ENCODE measurements at places on chromosomes 13 and 19.

DNA sequence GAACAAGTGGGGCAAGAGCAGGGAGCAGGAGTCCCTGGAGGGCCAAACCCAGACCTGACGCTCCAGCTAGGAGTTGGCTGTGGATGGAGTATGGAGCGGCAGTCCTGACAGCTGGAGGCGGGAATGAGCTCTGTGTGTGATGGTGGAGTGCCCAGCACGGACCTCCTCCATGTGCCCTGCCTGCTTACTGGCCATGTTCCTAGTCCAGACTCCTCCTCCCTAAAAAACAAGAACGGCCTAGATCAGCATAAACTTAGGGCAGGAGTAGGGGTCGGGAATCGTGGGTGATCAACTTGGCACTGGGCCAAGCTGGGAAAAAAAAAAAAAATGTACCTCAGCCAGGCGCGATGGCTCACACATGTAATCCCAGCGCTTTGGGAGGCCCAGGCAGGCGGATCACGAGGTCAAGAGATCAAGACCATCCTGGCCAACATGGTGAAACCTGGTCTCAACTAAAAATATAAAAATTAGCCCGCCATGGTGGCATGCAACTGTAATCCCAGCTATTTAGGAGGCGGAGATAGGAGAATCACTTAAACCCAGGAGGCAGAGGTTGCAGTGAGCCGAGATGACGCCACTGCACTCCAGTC, 29.5 kb downstream of the LTBP4 start:
- DNase-seq, result no peak

DNA sequence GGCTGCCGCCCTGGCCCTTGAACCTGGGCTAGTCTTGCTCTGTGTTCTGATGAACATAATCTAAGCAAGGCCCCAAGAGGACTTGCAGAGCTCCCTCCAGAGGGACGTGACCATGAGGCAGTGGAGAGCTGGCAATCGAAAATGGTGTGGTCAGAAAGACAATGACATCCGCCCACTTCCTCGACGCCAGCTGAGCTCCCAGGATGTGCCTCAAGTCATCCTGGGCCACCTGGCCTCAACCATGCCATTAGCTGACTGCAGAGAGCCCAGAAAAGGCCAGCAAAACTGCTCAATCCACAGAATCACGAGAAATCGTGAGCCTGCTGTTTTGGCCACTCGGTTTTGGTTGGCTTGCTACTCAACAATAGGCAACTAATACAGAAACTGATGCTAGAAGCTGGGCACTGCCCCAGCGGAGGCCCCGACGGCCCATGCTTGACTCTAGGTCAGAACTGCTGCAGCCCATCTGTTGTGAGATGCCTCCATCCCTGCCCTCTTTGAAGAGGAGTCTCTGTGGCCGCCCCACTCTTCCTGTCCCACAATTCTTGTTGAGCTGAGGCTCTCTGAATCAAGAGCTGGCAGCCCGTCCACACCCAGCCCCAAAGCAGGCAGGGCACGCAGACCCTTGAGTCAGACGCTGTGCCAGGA, 53.3 kb downstream of the STK24 start:
- no peak for DNase-seq

DNA sequence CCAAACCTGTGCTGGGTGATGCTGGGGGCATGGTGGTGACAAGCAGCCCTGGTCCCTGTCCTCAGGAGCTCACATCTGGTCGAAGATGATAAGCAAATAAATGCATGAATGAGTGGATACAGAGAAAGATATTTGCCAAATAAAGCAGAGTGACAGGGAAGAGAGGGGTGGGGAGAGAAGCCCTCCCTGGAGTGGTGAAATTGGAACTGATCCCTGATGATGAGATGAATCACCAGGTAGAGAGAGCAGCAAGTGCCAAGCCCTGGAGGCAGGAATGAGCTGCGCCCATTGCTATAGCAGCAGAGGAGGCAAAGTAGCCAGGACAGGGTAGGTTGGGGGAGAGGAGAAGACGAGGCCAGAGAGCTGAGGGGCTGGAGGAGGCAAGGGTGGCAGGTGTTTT, 13.7 kb downstream of the FXYD5 start:
- DNase-seq, result no peak

DNA sequence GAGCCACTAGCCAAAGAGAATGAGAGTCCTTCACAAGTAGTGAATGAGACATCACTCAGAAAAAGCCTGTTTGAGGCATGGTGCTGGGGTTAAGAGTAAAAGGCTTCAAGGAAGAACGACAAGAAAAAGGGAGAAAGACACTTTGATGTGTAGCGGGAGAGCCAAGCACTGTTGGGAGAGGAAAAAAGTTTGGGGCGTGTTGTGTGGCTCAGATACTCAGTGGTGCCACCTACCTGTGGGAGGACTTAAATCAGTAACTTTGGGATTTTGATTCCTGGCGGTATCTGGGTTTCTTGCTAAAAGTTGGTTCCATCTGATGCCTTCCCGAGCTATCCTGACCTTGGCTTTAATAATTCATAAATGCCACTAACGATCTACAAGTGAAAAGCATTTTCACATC, 12.3 kb downstream of the ELSPBP1 start:
- DNase-seq, result no peak

GRCh38 chr13:34310539-34310938, 492.6 kb downstream of the RFC3 start:
- no peak for DNase-seq

- DNase-seq, result no peak
Measured at GRCh38 chr13:33642374-33643065, 175.4 kb upstream of the RFC3 start.
